Amniotic epithelial cell (primary cell): ENCODE measurements at places on chromosomes 13 and 19.

- DNase-seq, result no peak
These were observed 13.6 kb downstream of the ZIC2 start for GRCh38 chr13:99995104-99995588.

- peak; percentile 56 for DNase-seq
These were observed 24.8 kb downstream of the UPF1 start for GRCh38 chr19:18856385-18857126.

- DNase-seq, result no peak
These were observed 40.2 kb downstream of the CILP2 start for GRCh38 chr19:19578252-19578651.

- DNase-seq, result no peak
These were observed 58.7 kb upstream of the TMTC4 start for GRCh38 chr13:100733261-100733660.

DNA sequence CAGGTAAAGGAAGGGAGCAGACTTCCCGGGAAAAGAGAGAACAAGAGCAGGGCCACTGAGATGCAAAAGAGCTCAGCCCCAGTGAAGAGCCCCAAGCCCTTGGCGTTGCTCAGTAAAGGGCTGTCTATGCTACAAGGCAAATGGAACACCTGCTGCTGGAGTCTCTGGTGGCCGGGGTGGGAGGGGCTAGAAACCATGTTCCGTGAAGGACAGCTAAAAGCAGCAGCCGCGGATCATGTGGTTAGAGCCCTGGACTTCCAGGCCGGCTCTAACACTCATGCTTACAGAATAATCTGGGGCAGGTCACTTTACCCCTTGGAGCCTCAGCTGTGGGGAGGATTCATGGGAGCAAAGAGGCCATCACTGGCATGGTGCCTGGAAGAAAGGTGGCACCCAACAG is 17.8 kb downstream of the POU2F2 start:
- DNase-seq, result no peak

DNA sequence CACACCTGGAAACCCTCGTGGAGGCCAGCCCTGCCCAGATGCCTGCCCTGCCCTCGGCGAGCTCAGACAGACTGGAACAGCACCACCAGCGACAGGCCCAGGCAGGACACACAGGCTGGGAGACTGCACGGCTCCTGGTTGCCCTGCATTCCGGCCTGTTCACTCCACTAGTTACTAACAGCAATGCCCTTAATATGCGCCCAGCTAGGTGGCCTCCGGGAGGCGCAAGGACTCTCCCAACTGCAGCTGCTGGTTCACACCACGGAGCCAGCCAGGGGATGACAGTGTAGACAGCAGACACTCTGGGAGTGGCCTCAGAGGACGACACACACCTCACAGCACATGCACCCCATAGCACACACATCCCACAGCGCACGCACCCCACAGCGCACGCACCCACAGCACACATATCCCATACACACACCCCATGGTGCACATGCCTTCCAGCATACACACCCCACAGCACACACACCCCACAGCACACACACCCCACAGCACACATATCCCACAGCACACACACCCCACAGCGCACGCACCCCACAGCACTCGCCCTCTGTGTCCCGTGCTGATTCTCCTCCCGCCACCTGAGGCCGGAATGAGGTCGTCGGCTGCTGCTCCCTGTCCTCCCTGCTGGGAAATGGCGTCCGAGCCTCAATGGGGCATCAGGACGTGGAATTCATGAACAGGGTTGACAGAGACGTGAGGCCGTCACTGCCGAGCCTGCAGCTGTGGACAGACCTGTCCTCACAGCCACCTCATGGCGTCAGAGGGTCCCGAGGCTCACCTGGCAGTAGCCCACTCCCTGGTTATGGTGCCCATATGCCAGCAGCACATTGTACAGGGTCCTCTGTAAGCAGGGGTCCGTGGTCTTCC is 13.6 kb downstream of the GRTP1 start:
- no peak for DNase-seq

DNA sequence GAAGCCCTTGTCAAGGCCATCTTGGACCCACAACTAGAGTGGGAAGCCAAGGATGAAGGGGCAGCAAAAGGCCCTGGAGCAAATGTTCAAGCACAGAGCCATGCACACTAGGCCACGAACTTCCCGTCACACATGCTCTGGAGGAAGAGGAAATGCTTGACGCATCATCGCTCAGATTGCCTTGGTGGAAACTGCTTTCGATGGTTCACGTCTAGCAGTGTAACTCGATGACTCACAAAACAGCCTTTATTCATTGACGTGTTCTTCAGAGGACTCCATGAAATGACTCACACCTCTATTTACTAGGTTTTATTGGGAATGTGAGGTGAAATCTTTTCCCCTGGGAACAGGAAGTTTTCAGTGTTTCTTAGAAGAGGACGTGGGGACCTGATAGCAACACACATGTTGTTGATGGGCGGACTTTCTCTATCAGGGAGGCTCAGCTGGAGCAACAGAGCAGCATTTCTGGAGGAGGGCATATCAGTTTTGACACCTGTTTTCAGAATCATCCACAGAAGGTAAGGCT is 79.8 kb upstream of the FLT1 start:
- peak; percentile 96 for DNase-seq

GRCh38 chr13:44872751-44873150 is 116.5 kb downstream of the NUFIP1 start:
- DNase-seq, result no peak
